ENCODE measurements at places on chromosomes 5 and 9.

GRCh38 chr5:73328640-73329039 lies 119.9 kb downstream of the FOXD1 start:
- no peak for DNase-seq

DNA sequence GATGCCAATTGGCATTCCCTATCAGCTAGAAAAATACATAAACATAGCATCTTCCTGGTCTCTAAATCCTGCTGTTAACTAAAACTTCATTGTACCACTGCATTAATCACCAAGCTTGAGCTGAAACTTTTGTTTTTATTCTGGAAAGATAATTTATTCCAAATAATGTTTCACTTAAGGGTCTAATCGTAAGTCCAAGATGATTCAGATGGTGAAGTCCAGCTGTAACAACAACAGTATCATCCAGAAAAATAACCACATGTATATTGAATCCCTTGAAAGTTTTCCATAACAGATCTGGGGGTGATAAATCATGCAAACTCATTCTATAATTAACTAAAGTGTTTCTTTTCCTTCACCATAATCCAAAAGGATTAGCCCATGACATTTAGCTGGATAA lies 23.9 kb downstream of the RORB start:
- DNase-seq: peak; percentile 15

GRCh38 chr9:32384364-32385151 lies at the start of gene ACO1:
ACO1 (plus strand) TSS chr9:32384643; CDS start chr9:32405507, 20,864 bp downstream.
- peak; percentile 97 for DNase-seq

- peak; percentile 85 for DNase-seq
These were observed 227.8 kb upstream of the TRPM3 start for GRCh38 chr9:71349218-71349617.

- peak; percentile 50 for DNase-seq
These were observed 38.6 kb upstream of the TESK1 start for GRCh38 chr9:35566417-35566816.

- no peak for DNase-seq
These were observed 3.2 kb downstream of the SLC35A4 start for GRCh38 chr5:140567871-140568270.

- DNase-seq: no peak
These were observed 225.8 kb downstream of the MELK start for GRCh38 chr9:36798350-36799065.

- DNase-seq: no peak
These were observed 107.4 kb downstream of the FBXO38 start for GRCh38 chr5:148491015-148491792.

GRCh38 chr9:119761812-119762211 lies 392.6 kb upstream of the BRINP1 start:
- no peak for DNase-seq

DNA sequence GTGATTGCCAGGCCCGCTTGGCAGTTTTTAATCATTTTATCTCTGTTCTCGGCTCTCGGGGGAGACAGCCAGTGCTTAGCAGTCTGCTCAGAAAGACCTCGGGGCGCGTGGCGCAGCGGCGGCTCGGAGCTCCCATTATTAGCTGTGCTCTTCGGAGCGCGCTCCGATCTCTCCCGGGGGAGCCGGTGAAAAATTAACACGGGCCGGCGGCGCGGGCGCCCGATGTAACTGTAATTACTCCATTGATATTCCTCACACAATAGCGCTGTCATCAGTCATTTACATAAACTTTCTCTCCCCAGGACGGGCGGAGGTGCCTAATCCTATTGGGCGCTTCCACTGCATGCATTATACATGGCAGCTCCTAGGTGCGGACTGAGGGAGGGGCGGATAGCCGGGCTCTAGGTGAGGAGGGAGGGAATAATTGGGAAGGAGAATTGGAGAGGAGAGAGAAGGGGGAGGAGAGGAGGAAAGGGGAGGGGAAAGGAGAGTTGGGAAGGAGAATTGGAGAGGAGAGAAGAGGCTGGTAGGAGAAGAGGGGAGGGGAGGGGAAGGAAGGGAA lies 24.9 kb downstream of the LMX1B start:
- DNase-seq: no peak

DNA sequence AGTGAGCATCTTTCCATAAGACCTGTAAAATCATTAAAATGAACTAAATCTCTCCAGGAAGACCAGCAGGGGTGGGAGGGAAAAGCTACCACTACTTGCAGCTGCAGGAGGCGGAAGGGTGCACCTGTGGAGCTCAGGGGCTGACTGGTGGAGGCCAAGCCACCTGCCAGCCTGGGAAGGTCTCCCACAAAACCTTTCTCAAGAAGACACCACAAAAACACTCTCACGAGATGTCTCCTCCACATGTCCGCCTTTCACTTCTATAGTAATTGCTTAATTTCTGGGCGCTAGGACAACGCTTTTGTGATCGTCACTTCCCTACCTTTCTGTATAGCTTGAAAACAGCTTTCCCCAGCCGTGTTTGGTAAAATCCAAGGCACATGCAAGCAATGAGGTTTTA lies 114.4 kb downstream of the ROR2 start:
- no peak for DNase-seq

- DNase-seq: no peak
These were observed 2.4 kb upstream of the RXRA start for GRCh38 chr9:134323741-134324358.

DNA sequence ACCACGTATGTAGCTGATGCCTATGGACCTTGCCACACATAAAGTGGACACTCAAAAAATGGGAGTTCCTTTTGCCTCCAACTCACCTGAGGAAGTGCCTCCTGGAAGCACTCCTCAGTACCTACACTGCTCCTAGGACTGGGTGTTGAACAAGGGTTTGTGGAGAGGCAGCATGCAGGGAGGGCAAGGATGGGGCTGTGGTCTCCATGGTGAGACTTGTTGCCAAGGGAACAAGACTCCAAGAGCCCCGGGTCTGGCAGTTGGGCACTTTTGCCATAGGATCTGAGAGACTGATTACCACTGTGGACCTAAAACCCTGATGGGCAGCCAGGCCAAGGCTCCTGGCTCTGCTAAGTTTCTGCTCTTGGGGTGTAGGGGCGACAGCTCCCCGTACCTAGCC lies 6.9 kb upstream of the NR5A1 start:
- no peak for DNase-seq

- peak; percentile 19 for DNase-seq
These were observed 32.2 kb upstream of the FRMD3 start for GRCh38 chr9:83570359-83570758.

- DNase-seq: peak; percentile 23
These were observed 7.7 kb upstream of the TTC23L start for GRCh38 chr5:34831303-34831702.

- no peak for DNase-seq
These were observed 310.4 kb upstream of the EFNA5 start for GRCh38 chr5:107980923-107981692.

DNA sequence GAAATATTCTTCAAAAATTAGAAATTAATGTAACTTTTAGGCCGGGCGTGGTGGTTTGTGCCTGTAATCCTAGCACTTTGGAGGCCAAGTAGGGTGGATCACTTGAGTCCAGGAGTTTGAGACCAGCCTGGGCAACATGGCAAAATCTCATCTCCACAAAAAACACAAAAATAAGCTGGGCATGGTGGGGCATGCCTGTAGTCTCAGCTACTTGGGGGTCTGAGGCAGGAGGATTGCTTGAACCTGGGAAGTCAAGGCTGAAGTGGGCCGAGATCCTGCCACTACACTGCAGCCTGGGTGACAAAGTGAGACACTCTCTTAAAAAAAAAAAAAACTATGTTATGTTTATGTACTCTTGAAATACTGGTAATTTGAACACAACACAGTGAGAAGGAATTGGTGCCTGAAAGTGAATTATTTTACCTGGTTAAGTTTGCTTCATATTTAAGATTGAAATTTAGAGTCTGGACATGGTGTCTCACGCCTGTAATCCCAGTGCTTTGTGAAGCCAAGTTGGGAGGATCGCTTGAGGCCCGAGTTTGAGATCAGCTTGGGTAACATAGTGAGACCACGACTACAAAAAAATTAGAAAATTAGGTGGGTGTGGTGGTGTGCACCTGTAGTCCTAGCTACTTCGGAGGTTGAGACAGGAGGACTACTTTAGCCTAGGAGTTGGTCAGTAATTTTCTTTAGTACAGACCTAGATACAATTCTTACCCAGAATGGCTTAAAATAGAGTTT lies 15.0 kb downstream of the ARRDC3 start:
- DNase-seq: no peak

- peak; percentile 64 for DNase-seq
These were observed 115.9 kb downstream of the RGS3 start for GRCh38 chr9:113579283-113580040.

DNA sequence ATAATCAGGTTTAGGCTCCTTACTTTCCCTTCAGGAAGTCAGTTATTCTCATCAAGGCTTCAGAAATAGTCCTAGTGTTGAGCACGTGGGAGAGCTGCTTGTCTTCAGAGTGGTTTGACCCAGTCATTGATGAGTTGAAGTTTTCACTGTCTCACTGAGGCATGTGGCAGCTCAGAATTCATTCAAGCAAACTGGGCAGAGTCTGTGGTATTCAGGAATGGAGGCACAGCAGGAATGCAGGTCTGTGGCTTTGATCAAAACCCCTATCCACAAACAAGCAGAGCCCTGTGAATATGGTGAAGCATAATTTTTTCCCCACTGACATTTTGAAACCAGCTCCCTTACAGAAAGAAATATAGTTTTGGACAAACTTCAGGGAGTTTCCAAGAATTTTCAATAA lies 207.3 kb downstream of the CD180 start:
- DNase-seq: peak; percentile 40

GRCh38 chr5:132132138-132132537 lies 58.5 kb downstream of the CSF2 start:
- DNase-seq: no peak

- DNase-seq: no peak
These were observed 51.4 kb downstream of the ROR2 start for GRCh38 chr9:91898451-91899218.

GRCh38 chr9:794386-794785 lies 47.1 kb upstream of the DMRT1 start:
- DNase-seq: no peak

GRCh38 chr9:131019388-131020239 lies 10.6 kb downstream of the LAMC3 start:
- DNase-seq: peak; percentile 67

DNA sequence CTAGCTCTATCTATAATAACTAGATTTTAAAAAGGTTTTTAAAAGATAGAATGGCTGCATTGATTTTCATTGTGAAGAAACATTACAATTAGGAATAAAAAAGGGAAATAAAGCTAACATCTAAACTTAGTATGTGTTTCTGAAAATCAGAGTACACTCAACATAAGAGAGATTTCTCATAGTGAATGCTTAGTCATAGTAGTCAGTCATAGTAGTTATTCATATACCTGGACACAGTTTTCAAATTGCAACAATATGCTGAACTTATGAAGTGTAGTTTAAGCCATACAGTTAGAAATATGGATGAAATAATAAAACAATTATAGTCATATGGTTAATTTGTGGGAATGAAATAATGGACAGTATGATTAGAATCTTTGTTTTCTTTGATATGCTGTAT lies 273.0 kb upstream of the CTNND2 start:
- DNase-seq: no peak

DNA sequence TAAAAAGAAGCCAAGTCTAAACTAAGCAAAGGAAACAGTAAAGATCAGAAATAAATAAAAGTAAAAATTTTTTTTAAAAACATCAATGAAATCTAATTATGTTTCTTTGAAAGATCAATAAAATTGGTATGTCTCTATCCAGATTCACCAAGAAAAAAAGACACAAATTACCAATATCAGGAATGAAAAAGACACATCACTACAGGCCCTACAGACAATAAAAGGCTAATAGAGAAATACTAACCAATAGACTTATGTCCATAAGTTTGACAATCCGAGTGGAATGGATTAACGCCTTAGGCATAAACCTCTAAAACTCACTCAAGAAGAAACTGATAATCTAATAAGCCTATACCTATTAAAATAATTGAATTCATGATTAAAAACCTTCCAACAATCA lies 12.4 kb downstream of the BRD3OS start:
- no peak for DNase-seq

DNA sequence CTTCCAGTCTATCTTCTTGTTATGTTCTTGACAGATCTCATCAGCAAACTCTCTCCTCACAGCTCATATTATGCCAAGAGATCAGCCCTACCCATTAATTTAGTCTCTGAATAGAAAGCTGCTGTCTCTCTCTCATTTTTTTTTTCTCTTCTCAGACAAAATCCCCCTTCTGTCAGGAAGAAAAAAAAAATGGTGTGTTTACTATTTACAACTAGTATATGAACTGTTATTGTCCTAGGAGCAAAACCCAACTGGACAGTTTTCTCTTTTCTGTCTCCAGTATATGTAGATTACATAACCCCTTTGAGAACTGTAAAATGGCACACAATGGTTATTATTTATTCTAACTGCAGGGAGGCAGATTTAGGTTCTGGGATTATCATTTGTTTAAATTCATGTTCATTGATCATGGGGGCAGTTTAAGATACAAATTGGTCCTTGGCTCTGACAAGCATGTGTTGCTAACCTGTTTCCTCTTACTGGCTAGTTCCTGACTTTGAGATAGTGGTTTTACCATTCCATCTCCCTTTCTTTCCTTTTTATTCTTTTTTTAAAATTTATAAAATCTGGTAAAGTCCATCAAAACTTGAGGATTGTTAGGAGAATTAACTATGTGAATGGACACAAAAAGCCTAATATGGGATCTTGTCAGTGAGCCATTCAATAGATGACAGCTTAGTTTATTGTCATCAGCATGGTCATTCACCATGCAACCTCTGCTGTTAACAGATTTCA lies 210.0 kb upstream of the PAPPA start:
- DNase-seq: no peak

GRCh38 chr9:78879324-78880100 lies 582.6 kb downstream of the PSAT1 start:
- DNase-seq: peak; percentile 23

DNA sequence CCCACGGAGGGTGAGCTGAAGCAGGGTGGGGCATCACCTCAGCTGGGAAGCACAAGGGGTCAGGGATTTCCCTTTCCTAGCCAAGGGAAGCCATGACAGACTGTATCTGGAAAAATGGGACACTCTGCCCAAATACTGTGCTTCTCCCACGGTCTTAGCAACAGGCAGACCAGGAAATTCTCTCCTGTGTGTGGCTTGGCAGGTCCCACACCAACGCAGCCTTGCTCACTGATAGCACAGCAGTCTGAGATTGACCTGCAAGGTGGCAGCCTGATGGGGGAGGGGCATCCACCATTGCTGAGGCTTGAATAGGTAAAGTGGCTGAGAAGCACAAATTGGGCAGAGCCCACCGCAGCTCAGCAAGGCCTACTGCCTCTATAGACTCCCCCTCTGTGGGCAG lies 23.2 kb downstream of the RAB3C start:
- no peak for DNase-seq

GRCh38 chr9:93968451-93969327 lies 13.5 kb upstream of the BARX1 start:
- no peak for DNase-seq

GRCh38 chr9:135680056-135680455 lies 16.9 kb downstream of the LCN9 start:
- no peak for DNase-seq

- peak; percentile 92 for DNase-seq
These were observed 36.5 kb downstream of the PALM2AKAP2 start for GRCh38 chr9:109816490-109816889.

GRCh38 chr5:123460296-123460729 lies 37.1 kb upstream of the CEP120 start:
- no peak for DNase-seq

GRCh38 chr9:129900263-129901027 lies 65.2 kb downstream of the USP20 start:
- no peak for DNase-seq
